ENCODE measurements at places on chromosomes 3 and 15.

GRCh38 chr15:29528276-29528675, 258.7 kb upstream of the NSMCE3 start:
- peak; percentile 45 for DNase-seq

GRCh38 chr15:38208779-38209178, 43.9 kb upstream of the SPRED1 start:
- no peak for DNase-seq

DNA sequence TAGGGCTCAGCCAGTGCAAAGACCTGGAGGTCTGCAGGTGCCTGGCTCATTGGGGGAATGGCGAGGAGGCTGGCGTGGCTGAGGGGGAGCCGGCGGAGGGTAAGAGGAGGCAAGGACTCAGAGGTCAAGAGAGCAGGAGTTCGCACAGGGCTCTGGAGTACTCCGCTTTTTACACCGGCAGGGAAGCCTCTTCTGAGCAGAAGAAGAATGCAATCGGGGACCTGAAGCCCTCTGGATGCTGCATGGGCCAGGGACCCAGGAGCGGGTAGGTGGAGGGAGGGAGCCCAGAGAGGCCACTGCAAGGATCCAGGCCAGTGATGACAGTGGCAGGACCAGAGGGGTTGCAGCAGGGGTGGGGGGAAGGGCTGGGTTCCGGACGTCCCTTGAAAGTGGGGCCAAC, 70.4 kb upstream of the TAMM41 start:
- no peak for DNase-seq

- no peak for DNase-seq
These were observed 48.1 kb upstream of the ZCWPW2 start for GRCh38 chr3:28300345-28300962.

- DNase-seq, result no peak
These were observed 128.3 kb upstream of the EIF1B start for GRCh38 chr3:40181182-40181581.

- DNase-seq, result no peak
These were observed 122.9 kb downstream of the RFTN1 start for GRCh38 chr3:16390581-16390980.

- DNase-seq, result no peak
These were observed 96.1 kb downstream of the FMN1 start for GRCh38 chr15:33098094-33099058.

DNA sequence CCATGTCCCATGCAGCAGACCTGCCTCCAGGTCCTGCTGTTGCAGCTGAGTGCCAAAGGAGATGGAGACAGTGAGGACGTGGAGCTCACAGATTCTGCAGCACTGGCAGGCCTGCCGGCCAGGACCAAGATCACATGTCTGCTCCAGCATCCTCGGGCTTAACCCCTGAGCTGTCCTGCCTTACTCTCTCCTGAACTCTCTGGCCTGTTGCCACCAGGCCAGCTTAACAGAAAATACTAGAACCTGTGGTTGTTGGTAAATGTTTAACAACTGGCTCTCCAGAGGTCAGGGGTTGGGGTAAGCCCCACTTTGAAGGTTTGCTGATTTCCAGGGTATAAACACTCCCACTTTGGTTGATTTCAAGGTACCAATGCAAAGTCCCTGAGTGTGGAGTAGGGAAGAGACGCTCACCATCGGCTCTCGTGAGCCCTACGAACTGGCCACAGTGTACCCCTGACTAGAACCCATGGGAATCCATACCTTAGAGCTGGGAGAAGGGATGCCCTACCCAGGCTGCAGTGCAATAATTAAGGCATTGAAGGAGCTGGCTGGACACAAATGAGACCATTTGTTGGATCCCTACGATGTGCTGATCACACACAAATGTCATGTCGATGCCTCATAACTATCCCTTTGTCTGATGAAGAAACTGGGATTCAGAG, 147.9 kb downstream of the OR4M2 start:
- DNase-seq, result no peak

DNA sequence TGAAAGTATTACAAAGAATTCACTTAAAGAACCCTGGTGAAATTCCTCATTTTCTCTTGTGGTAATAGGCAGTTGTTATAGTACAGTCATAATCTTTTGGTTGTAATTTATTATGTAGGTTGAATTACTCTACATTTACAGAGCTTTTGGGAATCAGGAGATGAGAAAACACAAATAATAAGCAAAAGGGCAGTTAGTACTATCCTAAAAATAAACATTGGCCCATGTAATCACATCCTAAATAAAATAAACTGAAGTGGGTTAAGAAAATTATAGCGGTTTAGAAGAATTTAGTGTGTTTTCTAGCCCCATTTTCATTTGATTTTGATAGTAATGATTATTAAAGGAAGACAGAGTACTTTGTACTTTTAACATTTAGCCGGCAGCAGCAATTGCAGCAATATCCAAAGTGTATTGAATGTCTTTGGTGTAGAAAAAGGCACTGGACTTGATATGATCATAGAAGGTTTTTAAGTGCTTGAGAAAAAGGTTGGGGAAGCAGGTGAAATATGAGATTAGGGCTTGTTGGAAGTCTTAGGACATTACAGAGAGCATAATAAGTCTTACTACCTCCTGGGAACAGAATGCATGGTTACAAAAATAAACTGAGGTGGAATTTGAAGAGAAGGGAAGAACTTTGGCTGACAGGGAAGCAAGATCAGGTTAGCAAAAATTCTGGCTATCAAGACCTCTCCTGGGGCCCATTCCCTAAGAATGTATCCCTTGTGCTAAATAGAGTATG, 79.9 kb downstream of the MBNL1 start:
- DNase-seq, result no peak

- no peak for DNase-seq
These were observed 55.7 kb upstream of the CP start for GRCh38 chr3:149277331-149277813.

GRCh38 chr3:58296843-58297242, 9.2 kb upstream of the RPP14 start:
- DNase-seq, result no peak

DNA sequence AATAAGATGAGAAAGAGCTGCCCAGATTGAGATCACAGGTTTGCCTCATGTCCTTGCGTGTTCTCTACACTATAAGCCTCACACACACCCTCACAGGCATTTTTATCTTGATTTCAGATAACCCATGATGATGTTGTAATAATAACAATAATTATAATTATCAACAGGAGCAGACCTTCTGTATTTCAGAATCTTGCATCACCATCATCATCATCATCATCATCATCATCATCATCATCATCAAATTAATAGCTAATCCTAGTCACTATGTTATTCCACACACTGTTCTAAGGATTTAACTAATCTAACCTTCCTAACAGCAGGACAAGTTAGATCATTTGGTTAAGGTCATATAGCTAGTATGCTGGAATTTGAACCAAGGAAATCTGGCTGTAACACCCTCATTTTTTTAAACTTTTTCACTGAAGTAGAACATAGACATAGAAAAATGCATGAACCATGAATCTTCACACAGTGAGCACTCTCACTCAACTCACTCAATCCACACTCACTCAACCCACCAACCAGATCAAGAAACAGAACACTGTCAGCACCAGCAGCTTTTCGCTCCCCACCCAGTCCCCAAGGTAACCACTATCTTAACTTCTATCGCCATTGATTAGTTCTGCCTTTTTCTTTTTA, 1.8 kb upstream of the SH2D7 start:
- no peak for DNase-seq

- DNase-seq, result no peak
These were observed 180.2 kb downstream of the NTRK3 start for GRCh38 chr15:88076328-88076727.

- peak; percentile 82 for DNase-seq
These were observed 90.2 kb downstream of the CERS3 start for GRCh38 chr15:100438570-100438969.

DNA sequence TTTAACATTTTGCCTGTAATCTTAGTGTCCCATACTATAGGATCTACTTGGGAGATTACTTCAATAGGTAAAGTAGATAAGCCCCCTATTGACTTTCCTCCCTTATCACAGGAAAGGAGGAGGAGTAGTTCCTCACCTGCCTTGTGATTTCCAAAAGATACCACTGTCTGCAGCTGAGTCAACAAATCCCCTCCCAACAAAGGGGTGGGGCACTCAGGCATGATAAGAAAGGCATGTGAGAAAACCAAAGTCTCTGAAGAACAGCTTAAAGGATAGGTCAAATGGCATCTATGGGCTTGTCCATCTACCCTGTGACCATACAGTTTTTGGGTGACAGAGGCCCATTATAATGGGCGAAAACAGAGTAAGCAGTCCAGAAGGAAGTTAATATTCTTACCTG, 71.3 kb upstream of the WNT7A start:
- DNase-seq, result no peak

DNA sequence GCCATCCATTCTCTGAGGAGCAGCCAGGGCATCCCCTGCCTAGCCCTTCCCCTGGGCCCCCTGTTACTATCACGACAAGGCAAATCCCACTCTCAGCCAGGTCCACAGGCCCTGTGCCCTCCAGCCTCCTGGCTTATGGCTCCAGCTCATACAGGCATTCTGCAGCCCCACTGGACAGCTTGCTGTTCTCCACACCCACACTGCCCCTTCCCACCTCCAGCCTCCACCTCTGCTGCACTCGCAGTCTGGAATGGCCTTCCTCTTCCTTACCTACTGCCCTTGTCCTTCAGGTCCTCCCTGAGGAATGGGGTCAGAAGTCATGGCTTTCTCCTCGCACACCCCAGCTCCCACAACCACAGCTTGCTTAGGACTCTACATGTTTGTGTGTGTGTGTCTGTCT, 40.4 kb downstream of the CCDC33 start:
- DNase-seq, result no peak

- no peak for DNase-seq
These were observed 3.5 kb upstream of the HHATL start for GRCh38 chr3:42705962-42706585.

GRCh38 chr15:50189633-50190032, 7.6 kb downstream of the SLC27A2 start:
- no peak for DNase-seq

- DNase-seq, result no peak
These were observed 35.2 kb downstream of the GLB1 start for GRCh38 chr3:33061782-33062181.

DNA sequence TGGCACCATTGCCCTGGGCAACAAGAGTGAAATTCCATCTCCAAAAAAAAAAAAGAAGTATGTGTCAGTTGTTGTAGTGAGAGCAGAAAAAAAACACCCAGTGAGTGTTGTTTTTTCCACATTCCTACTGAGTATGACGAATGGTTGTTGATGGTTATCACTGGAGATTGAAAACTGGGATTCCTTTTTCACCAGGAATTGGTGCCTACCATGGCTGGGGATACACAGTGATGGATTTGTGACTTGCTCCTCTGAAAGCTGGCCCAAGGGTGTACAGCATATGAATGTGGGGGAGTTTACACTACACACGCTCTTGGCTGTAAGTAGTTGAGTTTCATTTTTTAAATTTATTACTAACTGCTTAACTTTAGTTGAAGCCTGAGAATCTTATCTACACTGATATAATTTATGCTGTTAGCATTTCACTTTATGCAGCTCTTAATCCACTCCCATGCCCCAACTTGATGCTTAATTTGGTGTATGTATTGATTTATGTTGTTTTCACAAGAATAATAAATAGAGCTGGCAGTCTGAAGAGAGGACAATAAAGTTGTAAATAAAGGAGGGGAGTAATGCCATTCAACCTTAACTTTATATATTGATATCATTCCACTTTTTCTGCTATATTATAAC, 56.0 kb upstream of the MME start:
- DNase-seq, result no peak

DNA sequence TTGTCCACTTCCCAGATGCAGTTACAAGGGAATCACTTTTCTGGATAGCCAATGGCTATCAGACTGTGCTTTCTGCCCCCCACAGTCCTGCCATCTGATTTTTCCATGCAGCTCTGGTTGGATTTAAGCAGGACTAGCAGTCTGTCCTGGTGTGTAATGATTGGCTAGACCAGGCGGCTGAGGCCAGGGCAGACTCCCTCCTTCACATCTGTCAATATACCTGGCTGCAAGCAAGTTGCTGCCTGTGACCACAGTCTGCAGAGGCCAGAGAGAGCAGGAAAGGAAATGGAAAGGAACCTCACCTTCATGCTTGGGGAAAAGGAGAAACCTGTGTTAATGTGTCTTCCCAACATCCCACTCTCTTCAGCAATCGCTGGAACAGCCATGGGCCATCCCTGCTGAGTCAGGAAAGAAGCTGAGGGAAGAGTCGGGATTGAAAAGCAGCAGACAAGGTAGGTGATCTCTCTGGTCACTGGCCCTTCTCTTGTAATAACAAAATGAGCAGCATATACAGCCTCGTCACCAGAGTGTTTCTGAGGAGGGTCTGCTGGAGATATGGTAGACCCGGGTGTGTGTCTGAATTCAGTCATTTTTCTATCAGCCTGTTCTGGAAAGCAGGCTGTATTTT, 126.7 kb upstream of the PHLDB2 start:
- no peak for DNase-seq

Measured in left cardiac atrium (tissue), 4 donors.